CD4-positive, alpha-beta memory T cell (primary cell): ENCODE measurements at places on chromosomes 7 and 10. TPM values are rescaled to one million over a fixed set of nuclear protein-coding genes. Genes with fewer than 3 reads are reported as not detected.

The AZGP1 gene
- total RNA-seq, result not detected

The SORCS3 gene
- total RNA-seq, result not detected

The AKR1C1 gene
- total RNA-seq, result 1.9 TPM

The PALS2 gene
- 50.1 TPM for total RNA-seq

The GIMAP6 gene
- 173 TPM for total RNA-seq

The ITPRID1 gene
- not detected for total RNA-seq

The OGDHL gene
- not detected for total RNA-seq

The CPN1 gene
- not detected for total RNA-seq

- DNase-seq, result no peak
These were observed 17.9 kb downstream of the CROT start for GRCh38 chr7:87363342-87363741.

- no peak for DNase-seq
These were observed 100.9 kb downstream of the LHPP start for GRCh38 chr10:124562425-124563060.

GRCh38 chr7:121420976-121421375 lies 24.9 kb upstream of the FAM3C start:
- no peak for DNase-seq

DNA sequence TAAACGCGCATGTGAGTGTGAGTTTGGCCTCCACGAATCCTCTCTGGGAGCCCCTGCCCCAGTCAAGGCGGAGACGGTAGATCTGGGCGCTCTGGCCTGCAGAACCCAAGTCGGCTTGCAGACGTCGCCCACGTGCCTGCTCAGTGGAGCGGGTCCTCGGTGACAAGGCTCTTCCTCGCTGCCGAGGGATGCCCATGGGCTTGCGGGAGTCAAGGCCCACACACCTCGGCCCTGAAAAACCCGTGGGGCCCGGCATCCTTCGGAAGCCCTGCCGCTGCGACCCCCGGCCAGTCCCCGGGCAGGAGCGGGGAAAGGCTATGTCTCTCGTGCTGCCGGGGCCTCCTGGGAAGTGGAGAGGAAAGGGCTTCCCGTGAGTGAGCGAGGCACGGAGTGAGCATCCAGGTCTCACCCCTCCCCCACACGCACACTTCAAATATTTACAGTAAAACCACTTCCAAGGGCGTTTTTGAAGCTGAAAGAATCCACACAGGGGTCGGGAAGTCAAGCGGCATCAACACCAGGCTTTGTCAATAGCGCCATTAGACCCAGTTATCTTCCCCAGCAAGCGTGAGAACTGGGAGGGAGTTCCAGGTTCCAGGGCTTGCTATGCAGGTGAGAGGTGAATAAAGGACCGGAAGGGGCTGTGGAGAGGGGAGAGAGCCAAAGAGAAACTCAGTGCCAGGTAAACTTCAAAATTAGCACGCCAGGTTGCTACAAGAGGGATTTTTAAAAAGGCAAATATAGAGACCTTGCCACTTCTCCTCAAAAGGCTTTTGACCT lies 1.1 kb upstream of the MNX1 start:
- no peak for DNase-seq

DNA sequence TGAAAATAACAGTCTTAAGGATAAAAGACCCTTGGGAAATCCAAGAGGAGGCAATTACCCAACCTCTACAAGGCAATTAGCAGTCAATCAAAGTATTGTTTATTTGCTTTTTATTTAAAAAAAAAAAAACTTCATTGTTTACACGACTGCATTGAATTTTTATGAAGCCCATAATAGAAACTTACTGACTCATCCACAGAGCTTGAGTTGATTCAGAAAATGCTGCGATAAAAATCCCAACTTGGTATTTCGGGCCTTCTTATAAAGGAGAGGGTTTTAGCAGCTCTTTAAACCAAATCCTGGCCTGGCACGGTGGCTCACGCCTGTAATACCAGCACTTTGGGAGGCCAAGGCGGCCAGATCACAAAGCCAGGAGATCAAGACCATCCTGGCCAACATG lies 69.2 kb upstream of the PALS2 start:
- DNase-seq, result no peak

DNA sequence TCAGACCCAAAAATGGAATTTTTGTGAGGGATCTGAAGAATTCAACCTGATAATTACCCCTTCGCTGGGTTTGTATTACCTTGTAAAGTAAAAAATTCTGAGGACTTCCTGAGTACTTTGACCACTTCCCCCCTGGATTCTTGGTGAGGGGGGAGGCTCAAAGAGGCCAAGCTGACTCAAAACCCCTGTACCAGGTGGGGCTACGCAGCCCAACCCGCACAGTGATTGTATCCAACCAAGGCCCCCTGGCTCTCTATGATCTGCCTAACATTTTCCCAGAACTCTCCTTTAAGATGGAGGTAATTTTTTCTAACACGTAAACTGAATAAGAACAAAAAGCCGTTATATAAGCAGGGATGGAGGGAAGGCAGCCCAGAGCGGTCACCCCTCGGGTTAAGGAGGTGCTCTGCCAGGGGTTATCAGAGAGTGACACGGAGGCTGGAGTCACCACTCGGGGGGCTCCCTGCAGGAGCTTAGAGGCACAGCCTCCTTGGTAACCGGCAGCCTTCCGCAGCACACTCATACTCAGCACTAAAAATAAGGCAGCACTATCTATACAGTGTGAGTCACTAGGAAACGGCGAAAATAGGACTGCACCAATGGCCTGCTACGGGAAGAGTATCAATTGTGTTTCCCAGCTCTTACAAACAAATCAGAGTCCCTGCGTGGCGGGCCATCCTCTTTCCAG lies 255.4 kb downstream of the ELMO1 start:
- DNase-seq, result no peak

- DNase-seq, result no peak
These were observed 57.6 kb downstream of the YKT6 start for GRCh38 chr7:44258423-44258760.

DNA sequence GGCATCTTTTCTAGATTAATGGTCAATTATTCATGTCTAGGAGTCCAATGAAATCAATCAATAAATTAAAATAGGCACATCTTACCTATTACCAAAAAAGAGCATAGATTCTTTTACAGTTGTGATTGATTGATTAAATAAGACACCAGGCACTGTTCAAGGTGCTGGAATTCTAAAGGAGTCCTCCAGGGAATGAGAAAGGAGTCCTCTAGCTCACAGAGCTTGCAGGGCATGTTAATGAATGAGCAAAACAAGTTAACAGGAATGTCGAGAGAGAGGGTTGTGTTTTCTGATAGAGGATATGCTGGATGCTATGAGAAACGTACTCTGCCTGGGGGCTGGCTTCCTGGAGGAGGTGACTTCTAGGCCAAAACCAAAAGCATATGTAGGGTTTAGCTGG lies 191.4 kb downstream of the BMPER start:
- DNase-seq, result no peak
